ENCODE measurements at places on chromosomes 3 and 15.

GRCh38 chr3:42101048-42101447 lies 9.9 kb downstream of the TRAK1 start:
- no peak for DNase-seq

DNA sequence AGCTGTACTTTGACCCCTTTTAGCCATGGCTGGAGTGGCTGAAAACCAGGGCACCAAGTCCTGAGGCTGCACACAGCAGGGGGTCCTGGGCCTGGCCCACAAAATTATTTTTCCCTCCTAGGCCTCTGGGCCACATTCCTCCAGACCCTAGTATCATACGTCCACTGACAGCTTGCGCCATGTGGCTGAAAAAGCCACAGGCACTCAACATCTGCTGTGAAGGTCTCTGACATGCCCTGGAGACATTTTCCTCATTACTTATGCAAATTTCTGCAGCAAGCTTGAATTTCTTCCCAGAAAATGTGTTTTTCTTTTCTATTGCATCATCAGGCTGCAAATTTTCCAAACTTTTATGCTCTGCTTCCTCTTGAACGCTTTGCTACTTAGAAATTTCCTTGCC lies 239.0 kb downstream of the SQOR start:
- no peak for DNase-seq

DNA sequence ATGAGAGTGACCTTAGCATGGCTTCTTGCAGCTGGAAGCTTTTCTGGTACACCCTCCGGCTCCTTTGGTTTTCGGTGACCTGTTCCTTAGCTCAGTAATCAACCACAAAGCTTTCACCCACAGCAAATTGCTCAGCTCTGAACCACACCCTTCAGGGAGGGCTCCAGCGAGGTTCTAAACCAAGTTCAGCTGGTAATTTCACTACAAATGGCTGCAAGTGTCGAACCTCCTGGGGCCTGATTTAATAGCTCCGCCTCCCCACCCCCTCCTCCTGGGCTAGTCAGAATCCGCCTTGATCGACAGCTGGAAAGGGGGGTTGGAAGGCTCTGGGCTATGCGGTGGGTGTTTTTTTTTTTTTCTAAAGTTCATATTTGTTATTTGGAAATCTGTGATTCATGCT lies 150.9 kb upstream of the MCTP2 start:
- no peak for DNase-seq

GRCh38 chr3:5292512-5292911 lies 105.0 kb downstream of the EDEM1 start:
- DNase-seq = no peak

GRCh38 chr15:80228959-80229610 lies 22.9 kb downstream of the CTXND1 start:
- no peak for DNase-seq

DNA sequence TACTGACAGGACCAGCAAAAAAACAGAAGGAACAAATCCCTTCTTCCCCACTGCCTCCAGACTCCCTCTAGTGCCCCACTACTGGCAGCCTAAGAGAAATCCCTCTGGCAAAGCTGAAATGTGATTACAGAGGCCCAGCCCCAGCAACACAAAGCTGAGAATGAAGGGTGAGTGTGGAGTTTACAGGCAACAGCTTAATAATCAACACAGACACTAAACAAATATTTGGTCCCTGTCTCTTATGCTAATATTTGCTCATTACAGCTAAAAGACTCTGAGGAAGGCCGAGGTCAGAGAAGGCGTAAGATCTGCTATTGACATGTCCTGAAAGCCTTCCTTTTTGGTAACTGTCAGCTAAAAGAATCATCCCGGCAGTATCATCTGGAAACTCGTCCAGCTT lies 308.5 kb upstream of the RASGRP1 start:
- no peak for DNase-seq

DNA sequence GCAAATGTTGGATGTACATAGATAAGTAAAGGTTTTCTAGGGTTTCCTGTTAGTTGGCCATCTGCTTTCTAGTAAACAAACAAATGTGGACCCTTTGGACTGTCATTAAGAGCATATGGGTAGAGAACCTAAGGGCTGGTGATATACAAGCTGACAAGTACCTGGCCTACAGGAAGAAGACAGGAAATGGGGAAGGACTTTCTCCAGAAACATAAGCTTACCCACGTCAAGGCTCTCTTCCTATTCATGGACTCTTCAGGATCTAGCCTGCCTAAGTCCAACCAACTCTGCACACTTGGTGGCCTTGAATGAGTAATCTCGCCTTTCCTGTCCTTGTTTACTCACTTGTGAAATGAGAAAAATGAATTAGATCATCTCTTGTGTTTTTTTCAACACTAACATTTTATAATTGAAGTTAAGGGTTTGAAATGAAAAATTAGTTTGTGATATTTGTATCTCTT lies 22.2 kb upstream of the GOLIM4 start:
- DNase-seq = peak; percentile 46

GRCh38 chr3:126704494-126705214 lies 614 bp downstream of the CHCHD6 start:
- DNase-seq = no peak

DNA sequence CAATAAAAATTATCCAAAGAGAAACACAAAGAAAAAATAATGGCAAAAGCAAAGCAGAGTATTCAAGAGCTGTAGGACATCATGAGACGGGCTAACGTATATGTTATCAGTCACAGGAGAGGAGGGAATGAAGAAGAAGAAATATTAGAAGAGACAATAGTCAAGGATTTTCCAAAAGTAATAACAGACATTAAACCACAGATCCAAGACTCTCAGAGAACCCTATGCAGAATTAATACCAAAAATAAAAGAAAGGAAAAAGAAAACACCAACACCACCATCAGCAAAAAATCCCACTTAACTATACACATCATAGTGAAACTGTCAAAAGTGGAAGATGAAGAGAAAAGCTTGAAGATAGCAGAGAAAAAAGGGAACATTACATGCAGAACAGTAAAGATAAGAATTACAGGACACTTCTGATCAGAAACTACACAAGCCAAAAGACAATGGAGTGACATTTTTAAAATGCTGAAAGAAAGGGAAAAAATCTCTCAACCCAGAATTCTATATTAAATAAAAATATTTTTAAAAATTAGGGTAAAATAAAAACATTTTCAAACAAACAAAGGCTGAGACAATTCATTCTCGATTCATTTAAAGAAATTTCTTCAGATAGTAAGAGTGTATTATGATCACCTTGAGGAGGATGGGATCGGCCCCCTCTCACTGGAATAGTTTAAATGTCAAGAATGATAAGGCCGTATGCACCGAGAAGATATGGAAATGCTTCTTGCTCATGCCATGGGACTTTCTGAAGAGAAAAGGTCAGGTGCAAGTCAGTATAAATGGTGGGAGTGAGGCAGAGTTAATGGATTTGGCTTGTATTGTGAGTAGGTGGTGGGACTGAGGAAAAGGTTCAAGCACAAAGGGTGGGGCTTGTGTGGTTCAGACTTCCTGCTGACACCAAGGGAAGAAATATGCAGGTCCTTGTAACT lies 28.5 kb downstream of the TM2D3 start:
- no peak for DNase-seq

DNA sequence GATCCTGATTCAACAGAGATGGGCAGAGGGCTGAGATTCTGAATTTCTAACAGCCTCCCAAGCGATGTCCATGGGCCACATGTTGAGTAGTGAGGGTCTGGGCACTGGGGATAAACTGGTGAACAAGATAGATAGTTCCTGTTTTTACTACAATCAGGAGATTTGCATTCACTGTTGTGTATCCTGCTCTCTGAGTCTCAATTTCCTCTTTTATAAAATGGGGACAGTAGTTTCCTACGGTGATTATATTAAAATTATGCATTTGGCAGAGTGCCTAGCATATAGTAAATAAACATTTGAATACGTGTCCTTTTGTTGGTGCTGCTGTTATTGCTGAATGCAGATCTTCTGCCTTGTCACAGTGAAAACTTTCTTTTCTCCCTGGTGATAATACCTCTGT lies 102.5 kb downstream of the MYH15 start:
- peak; percentile 80 for DNase-seq

DNA sequence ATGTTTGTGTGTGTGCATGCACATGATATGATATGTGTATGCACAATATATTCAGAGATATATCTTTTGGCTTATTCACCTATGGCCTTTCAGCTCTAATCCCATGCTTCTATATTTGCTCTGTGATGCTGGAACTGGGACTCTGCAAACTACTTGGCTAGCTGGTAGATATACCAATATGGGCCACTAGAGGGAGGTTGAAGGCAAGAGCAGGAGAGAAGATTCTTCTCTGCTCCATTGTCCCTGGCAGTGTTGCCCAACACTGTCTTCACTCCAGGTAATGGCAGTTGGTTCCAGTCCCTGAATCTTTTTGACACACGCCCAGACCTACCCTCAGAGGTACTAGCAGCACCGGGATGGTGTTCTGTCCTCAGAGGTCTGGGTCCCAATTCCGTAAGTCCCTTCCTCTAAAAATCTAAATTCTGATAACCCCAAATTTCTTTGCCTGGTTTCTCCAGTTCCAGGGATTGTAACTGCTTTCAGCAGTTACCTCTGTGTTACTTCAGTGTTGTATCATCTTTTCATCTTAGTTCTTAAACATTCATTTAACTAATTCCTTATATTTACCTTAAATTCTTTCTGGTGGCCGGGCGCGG lies 44.7 kb downstream of the GTPBP8 start:
- DNase-seq = peak; percentile 67

- DNase-seq = no peak
These were observed 164.2 kb upstream of the BHLHE40 start for GRCh38 chr3:4814904-4815574.

GRCh38 chr3:179181021-179181472 lies 32.9 kb downstream of the PIK3CA start:
- DNase-seq = peak; percentile 58

GRCh38 chr3:1294586-1294985 lies 201.8 kb downstream of the CNTN6 start:
- no peak for DNase-seq

- DNase-seq = no peak
These were observed 68.5 kb upstream of the SLC2A2 start for GRCh38 chr3:171095063-171095462.

DNA sequence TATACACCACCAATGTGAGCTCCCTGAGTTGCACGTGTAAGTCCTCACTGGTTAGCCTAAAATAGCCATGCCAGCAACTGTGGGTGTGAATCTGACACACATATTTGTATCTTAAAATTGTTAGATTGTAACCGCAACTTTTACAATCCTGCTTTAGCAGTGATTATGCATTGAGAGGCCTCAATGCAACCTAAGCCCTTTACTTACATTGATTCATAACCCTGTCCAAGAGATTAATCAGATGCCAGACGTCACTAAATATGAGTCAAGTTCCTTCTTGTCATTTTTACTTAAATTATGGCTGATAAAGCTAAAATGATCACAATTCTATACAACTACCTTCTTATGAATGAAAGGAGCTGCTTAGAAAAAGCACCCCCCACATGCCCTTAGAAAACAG lies 46.9 kb downstream of the IL17RD start:
- no peak for DNase-seq

GRCh38 chr3:140530603-140531002 lies 147.3 kb upstream of the TRIM42 start:
- DNase-seq = no peak

Measured in OCI-M1 (cell line).